ENCODE measurements at places on chromosomes 5 and 9.

- no peak for DNase-seq
These were observed 151.1 kb upstream of the ERCC6L2 start for GRCh38 chr9:95724253-95724991.

DNA sequence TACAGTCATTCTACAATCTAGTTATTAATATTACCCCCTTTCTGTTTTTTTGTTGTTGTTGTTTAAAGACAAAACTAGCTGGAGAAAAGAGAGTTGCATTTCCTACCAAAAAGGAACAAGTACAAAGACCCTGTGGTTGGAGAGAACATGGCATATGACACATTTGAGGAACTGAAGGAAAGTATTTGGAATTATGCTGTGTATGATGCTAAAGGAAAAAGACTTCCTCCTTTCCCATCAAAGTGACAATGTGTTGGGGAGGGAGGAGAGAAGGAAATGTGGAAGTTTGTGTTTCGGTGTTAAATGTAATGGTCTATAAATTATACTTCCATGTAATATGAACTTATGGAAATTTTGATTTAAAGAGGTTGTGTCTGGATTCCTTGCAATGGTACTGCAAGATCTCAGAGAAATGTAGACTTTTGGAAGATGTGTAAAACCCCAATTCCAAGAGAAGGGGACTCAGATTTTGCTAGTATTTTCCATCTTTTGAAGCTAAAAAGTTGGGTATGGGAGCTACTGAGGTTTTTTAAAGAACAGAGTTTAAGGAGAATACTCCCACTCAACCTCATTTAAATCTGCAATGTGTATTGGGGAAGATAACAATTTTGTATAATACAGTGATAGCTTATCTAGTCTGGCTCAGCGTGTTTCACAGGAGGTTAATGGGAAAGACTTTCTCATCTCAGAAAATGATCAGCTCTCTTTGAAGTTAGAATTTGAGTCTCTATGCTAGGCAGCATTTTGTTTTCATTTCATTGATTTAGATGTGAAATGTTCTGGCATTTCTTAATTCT, 15.4 kb upstream of the TNFSF8 start:
- no peak for DNase-seq

GRCh38 chr5:173795601-173796000, 92.5 kb upstream of the CPEB4 start:
- DNase-seq, result peak; percentile 20

DNA sequence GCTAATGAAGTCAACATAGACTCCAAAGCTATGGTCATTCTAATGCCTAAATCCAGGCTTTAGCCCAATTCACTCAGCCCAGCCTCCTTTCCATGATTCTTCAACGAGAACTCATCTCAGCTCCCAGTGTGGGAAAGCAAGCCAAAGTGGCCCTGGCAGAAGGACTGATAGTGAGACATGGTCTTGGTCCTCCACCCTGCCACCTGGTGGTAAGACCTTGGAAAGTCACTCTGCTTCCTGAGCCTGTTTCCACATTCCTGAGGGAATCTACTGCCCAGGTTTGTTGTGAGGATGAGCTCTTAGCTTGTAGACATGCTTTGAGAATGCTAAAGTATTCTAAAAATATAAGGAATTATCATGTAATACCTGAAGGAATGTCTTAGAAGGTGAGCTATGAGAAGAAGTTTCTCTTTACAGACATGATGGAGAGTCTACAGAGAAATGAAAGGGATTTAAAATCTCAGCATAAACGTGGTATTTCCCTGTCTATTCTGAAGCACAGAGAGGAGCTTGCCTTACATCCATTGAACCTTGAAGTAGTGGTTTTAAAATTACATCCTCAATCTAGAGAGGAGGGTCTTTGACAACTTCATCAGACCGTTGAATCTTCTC, 173.5 kb downstream of the TRIM32 start:
- DNase-seq, result peak; percentile 76

- DNase-seq, result no peak
These were observed 330.0 kb downstream of the DRD1 start for GRCh38 chr5:175113947-175114346.

DNA sequence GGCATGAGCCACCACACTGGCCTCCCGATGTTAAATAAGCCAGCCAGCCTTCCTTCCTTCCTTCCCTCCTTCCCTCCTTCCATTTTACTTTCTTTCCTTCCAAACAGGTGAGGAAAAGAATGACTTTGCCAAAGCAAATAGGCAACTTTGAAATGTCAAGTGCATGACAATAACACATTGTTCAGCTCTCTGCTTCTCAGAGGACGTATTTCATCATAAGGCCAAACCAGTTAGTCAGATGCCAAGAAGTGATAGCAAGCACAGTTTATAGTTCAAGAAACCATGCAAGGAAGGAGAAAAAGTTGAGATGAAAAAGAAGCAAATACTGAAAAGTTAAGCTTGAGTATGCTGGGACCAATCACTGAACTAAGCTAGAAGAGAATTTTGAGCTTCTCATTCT, 29.5 kb downstream of the POU4F3 start:
- no peak for DNase-seq

DNA sequence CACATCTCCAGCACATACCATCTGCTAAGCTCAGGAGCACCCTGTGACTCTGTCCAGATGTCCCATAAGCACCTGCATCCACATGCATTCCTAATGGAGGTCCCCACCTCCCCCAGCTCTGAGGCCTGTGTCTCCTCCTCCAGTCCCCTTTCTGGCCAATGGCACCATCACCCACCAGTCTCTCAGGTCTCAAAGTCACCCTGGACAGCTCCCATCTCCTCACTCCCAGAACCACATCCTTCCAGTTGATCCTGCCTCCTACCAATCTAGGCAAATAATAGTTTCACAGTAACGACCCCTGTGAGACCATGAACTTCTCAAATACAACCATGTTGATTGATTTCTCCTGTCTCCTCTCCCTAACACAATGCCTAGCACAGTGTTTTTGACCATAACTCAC, 40.1 kb downstream of the GGTA1 start:
- no peak for DNase-seq
